Right ventricle myocardium inferior (tissue), 1 donor: ENCODE measurements at places on chromosomes 7 and 10. TPM values are rescaled to one million over a fixed set of nuclear protein-coding genes. Genes with fewer than 3 reads are reported as not detected.

DNA sequence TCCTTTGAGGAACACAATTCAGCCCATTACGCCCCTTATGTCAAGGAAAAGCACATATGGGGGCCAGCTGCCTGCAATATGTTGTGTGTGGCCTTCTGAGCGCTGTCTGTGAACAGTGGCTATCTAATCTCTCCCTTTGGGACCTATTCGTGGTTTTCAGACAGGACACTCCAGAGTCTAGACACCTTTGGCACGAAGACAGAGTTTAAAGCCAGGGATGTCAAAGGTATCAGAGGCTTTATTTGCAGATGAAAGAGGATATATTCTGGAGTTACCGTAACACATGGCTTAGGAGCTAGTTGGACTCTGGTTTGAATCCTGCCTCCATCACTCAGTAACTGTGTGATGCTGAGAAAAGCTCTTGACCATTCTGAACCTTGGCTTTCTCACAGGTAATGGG lies 14.8 kb upstream of the EEPD1 start:
- no peak for DNase-seq

GRCh38 chr7:117010375-117011133 lies 57.3 kb downstream of the ST7 start:
- DNase-seq: no peak

DNA sequence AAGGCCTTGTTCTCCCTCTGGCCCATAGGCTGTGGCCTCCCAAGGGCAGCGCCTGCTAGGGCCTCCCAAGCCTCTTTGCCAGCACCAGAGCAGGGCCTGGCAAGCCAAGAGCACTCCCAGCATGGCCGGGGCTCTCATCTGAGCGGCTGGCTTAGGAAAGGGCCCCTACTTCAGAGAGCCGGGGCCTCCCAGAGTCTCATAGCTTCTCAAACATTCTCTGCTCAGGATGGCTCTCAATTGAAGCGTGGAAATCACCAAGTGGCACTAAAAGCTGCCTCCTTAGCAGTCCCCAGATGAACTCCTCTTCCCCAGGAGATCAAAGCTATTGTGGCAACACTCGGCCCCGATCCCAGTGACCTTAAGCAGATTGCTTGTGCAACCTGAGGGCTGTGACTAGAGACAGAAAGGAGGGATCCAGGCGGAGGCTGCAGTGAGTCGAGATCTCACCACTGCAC lies 69.4 kb downstream of the FAM53B start:
- no peak for DNase-seq

GRCh38 chr7:47291461-47292081 lies 290.3 kb downstream of the TNS3 start:
- DNase-seq: no peak

GRCh38 chr7:28832669-28833068 lies 125.5 kb downstream of the TRIL start:
- DNase-seq: no peak

DNA sequence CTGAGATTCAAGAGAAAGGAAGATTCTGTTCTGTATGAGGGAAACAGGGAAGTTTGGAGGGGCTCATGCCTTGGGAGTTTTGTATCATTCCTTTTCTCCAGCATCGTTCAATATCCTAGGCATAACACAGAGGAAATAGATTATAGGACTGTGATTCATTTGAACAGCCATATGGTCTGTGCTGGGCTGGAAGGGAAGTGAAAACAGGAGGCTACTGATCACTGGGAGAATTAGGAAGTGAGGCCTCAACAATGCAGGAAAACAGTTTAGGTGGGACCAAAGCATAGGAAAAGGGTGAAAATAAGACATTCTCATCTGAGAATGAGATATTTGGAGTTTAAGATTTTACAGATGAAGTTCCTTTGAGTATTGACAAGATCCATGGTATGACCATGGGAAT lies 70.7 kb upstream of the MKX start:
- DNase-seq: no peak

- DNase-seq: no peak
Measured at GRCh38 chr7:10780400-10780747, 193.3 kb upstream of the PHF14 start.

- DNase-seq: no peak
Measured at GRCh38 chr7:25615593-25615992, 387.3 kb upstream of the NPVF start.

- DNase-seq: no peak
Measured at GRCh38 chr10:131571865-131572264, 260.3 kb upstream of the TCERG1L start.

DNA sequence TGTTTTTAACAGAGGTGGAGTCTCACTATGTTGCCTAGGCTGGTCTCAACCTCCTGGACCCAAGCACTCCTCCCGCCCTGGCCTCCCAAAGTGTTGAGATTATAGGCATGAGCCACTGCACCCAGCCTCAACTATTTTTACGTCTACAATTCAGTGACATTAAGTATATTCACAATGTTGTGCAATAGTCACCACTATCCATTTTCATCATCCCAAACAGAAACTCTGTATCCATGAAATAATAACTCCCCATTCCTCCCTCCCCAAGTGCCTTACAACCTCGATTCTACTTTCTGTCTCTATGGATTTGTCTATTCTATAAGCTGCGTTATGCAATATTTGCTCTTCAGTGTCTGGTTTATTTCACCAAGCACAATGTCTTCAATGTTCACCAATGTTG lies 20.3 kb upstream of the ZNRF2 start:
- DNase-seq: no peak

DNA sequence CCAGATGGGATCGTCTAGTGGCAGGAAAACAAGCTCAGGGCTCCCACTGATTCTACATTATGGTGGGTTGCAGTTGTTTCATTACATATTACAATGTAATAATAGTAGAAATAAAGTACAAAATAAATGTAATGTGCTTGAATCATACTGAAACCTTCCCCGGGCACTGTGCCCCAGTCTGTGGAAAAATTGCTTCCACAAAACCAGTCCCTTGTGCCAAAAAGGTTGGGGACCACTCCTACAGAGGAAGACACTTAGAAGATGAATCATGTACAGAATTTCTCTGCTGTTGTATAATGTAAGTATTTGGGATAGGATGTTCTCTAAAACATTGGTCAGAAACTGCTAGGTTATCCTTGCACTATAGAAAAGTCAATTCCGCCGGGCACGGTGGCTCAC lies 11.3 kb upstream of the PHYH start:
- DNase-seq: no peak

DNA sequence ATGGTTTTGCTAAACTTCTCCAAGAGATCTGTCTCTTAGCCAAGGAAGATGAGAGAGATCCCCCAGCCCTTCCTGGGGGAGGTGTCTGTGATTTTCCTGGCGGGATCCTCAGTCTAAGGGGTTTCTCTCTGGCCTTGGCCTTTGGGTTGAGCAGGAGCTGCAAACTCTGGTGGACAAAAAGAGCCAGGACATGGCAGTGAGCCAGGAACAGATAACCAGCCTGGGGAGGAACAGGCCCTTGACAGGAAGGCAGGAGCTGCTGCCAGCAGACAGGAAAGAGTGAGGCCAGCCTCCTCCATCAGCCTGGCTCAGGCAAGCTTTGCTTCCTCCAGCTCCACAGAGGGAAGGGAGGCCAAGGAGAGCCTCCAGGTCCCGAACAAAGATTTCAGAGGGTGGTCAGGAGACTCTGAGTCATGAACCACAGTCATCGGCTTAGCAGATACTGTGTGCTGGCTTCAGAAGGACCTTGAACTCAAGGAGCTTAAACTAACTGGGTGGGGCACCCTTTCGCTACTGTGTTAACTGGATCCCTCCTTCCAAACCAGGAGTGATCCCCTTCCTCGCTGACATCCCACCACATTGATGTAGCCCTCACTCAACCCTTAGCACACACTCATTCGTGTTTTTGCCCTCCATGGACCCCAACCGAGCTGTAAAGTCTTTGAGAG lies 34.7 kb downstream of the DDIT4 start:
- no peak for DNase-seq

- DNase-seq: no peak
Measured at GRCh38 chr7:135683609-135684008, 21.3 kb downstream of the STMP1 start.

DNA sequence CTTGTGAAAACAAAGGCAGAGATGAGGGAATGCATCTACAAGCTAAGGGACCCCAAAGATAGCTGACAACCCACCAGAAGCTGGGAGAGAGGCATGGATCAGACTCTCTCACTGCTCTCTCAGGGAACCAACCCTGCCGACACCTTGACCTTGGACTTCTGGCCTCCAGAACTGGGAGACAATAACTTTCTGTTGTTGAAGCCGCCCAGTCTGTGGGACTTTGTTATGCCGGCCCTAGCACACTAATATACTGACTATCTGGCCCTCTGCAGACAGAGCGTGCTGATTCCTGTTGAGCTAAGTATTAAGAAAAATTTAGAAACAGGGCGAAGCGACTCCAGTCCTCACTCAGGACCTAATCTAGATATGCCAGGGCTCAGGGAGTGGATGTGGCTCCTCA lies 144.3 kb upstream of the TCF7L2 start:
- DNase-seq: no peak

- no peak for DNase-seq
Measured at GRCh38 chr10:45082176-45082575, 81.5 kb downstream of the ZNF22 start.

- DNase-seq: no peak
Measured at GRCh38 chr10:133388236-133388972, 5.6 kb upstream of the MTG1 start.

- no peak for DNase-seq
Measured at GRCh38 chr7:30866939-30867338, 44.7 kb upstream of the AQP1 start.

PKD1L1 gene
- 1.3 TPM for total RNA-seq

TPK1 gene
- total RNA-seq: 5.0 TPM

ODAD2 gene
- total RNA-seq: not detected

UNCX gene
- total RNA-seq: not detected

NKX2-3 gene
- total RNA-seq: not detected

NAT16 gene
- total RNA-seq: not detected

CNTNAP2 gene
- 0.65 TPM for total RNA-seq

NPFFR1 gene
- not detected for total RNA-seq

HYAL4 gene
- not detected for total RNA-seq

ZNF365 gene
- total RNA-seq: not detected

OR2A42 gene
- not detected for total RNA-seq
